ENCODE measurements at places on chromosomes 4 and X. TPM values are rescaled to one million over a fixed set of nuclear protein-coding genes. Genes with fewer than 3 reads are reported as not detected.

The PF4V1 gene
- 0.25 TPM for total RNA-seq

The MSX1 gene
- 7.9 TPM for total RNA-seq

The CDKL2 gene
- 0.16 TPM for total RNA-seq

The RAB33A gene
- total RNA-seq: 0.19 TPM

The RNF128 gene
- 0.06 TPM for total RNA-seq
